Stomach (tissue), 19 donors: ENCODE measurements at places on chromosomes 12 and 14. TPM values are rescaled to one million over a fixed set of nuclear protein-coding genes. Genes with fewer than 3 reads are reported as not detected.

DNA sequence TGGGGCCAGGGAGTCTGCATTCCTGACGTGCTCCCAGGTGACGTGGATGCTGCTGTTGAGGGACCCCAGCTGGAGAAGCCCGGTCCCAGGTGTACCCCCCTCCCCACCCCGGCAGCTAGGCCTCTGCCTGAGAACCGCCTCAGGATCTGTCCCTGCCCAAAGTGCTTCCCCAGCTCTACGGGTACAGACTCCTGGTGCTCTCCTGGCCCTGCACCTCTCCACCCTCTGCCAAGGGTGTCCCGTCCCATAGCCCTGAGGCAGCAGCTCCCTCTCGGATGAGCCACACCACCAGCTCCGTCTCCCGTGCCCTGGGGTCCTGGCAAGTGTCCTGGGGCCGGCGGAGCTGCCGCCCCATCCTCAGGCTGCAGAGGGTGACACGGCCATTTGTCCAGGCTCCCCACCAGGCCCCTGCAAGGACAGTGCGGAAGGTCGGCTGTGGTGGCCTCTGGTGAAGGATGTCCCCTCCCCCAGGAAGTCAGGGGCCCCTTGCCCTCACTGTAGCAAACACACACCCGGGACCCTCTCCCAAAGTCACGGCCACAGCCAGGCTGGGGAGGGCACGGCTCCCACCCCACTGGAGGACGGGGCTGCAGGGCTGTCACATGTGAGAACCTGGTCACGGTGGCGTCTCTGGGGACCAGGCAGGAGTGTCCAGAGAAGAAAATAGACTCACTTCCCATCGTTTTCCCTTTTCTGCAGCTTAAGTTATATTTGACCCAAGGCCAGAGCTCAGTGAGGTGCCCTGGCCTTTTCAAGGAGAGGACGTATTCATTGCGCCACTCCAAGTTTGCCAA is 74.4 kb upstream of the FBRSL1 start:
- no peak for DNase-seq

GRCh38 chr12:109839444-109839843 is 6.2 kb upstream of the TRPV4 start:
- DNase-seq: no peak

GRCh38 chr14:70641548-70642302 is at the start of gene TTC9:
TSS of gene TTC9 (plus strand) at chr14:70641916. CDS start at chr14:70642130, 214 bp downstream.
- DNase-seq: peak; percentile 31

The TAS2R20 gene
- 4.9 TPM for total RNA-seq

GRCh38 chr14:102013669-102014200 is 49.4 kb downstream of the DYNC1H1 start:
- DNase-seq: no peak

GRCh38 chr12:85057370-85057963 is 21.3 kb downstream of the LRRIQ1 start:
- DNase-seq: peak; percentile 70

The TAPBPL gene
- total RNA-seq: 15.2 TPM

DNA sequence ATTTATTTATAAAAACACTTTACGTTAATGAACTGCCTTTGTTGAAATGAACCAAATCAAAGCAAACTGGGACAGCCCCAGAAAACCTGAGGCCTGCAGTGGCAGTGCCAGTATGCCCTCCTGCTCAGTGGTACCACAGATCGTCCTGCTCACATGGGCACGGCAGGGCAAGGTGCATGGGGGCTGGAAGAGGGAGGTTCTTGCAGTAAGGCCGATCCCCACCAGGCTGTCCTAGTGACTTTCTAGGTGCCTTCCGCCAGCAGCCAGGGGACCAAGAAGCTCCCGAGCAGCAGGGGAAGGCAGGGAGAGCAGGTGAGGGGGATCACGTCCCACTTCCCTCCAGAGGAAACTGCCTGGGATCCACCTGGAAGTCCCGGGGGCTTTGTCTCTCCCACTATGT is 63.9 kb downstream of the TESC start:
- no peak for DNase-seq

The HAL gene
- total RNA-seq: 0.89 TPM

The BEGAIN gene
- total RNA-seq: not detected

The PRB2 gene
- not detected for total RNA-seq

DNA sequence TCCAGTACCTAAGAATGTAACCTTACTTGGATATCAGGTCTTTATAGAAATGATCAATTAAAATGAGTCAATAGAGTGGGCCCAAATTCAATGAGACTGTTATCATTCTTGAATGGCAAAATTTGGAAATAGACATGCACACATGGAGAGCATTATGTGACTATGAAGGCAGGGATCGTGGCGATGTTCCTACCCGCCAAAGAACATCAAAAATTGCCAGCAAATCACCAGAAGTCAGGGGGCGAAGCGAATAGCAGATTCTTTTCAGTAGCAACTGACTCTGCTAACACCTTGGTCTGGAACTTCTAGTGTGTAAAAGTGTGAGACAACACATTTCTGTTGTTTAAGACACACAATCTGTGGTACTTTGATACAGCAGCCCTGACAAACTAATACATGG is 192.5 kb downstream of the ACSS3 start:
- no peak for DNase-seq

The CELA1 gene
- not detected for total RNA-seq

GRCh38 chr12:80441921-80442320 is 2.1 kb upstream of the PTPRQ start:
- no peak for DNase-seq

GRCh38 chr14:103892247-103892646 is 36.0 kb upstream of the TDRD9 start:
- DNase-seq: no peak

GRCh38 chr12:88805692-88806091 is 225.4 kb upstream of the KITLG start:
- DNase-seq: no peak
